ENCODE measurements at places on chromosomes 3 and 15.

DNA sequence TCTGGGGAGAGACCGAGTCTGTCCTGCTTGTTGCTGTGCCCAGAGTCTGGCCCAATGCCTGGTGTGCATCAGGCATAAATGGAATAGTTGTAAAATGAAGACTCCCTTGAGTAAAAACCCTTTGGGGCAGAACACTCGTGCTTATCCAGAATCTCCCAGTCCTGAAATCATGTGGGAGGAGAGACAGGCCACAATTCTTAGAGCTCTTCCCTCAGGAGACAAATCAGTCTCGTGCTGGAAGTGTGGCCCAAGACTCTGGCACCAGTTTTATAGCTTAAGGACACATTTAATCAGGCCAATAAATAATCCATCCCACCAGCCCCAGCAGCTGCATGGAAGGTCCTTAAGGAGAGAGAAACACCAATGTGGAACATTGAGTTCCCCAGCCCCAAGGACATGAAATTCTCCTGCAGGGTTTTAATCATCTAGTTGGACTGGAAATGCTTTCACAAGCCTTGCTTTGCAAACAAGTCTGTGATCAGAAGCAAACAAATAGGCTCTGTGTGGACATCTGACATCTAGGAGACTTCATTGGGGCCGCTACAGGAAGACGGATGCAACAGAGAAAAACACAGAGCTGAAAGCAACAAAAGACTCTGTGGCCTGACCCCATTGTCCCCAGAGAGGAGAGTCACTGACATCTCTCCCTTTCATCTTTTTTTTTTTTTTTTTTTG is 70.4 kb downstream of the LSM3 start:
- DNase-seq = no peak

- DNase-seq = no peak
Observed at GRCh38 chr3:149277331-149277813, 55.7 kb upstream of the CP start.

- DNase-seq = no peak
Observed at GRCh38 chr3:73586190-73586589, 38.6 kb downstream of the PDZRN3 start.

- DNase-seq = no peak
Observed at GRCh38 chr3:30156586-30157498, 449.6 kb upstream of the TGFBR2 start.

- DNase-seq = no peak
Observed at GRCh38 chr15:28936481-28936881, 50.7 kb downstream of the APBA2 start.
